ENCODE measurements at places on chromosomes 2 and 18. TPM values are rescaled to one million over a fixed set of nuclear protein-coding genes. Genes with fewer than 3 reads are reported as not detected.

The ANKRD30B gene
- total RNA-seq, result not detected

The NAT8 gene
- not detected for total RNA-seq

The PSMA8 gene
- total RNA-seq, result not detected

The PPIL3 gene
- total RNA-seq, result 25.9 TPM

The BIRC6 gene
- 27.9 TPM for total RNA-seq

The TEKT4 gene
- total RNA-seq, result not detected

The AGXT gene
- not detected for total RNA-seq

The VWA3B gene
- total RNA-seq, result not detected

The HTRA2 gene
- 42.6 TPM for total RNA-seq

The BMP10 gene
- total RNA-seq, result not detected

The C2orf78 gene
- total RNA-seq, result not detected

The SERPINB12 gene
- total RNA-seq, result not detected

The PLB1 gene
- total RNA-seq, result 2.6 TPM

The PROM2 gene
- total RNA-seq, result 0.01 TPM

The DTNA gene
- total RNA-seq, result 0.31 TPM

The ERBB4 gene
- total RNA-seq, result not detected

The LYG2 gene
- 0.18 TPM for total RNA-seq

The NYAP2 gene
- not detected for total RNA-seq

The TMEM169 gene
- total RNA-seq, result 0.38 TPM

The ADGRF3 gene
- 0.29 TPM for total RNA-seq

The PLGLB2 gene
- total RNA-seq, result 0.16 TPM

The SPC25 gene
- 22.0 TPM for total RNA-seq

The ACVR1 gene
- 21.2 TPM for total RNA-seq

The ATP6V1B1 gene
- total RNA-seq, result 3.6 TPM

The RFTN2 gene
- not detected for total RNA-seq

The SGPP2 gene
- total RNA-seq, result 0.56 TPM

The GALNT14 gene
- 44.6 TPM for total RNA-seq

The ANKRD29 gene
- 18.1 TPM for total RNA-seq

The CPO gene
- not detected for total RNA-seq

The IL18RAP gene
- 0.07 TPM for total RNA-seq

The VAMP8 gene
- total RNA-seq, result 16.7 TPM

The CYRIA gene
- 0.30 TPM for total RNA-seq

The IL1R1 gene
- 35.7 TPM for total RNA-seq

The SCYGR4 gene
- not detected for total RNA-seq

The DPYSL5 gene
- total RNA-seq, result 5.2 TPM

The GKN2 gene
- 1.9 TPM for total RNA-seq

The REG1B gene
- total RNA-seq, result not detected

The SLC9A2 gene
- total RNA-seq, result 3.0 TPM

The CPSF3 gene
- total RNA-seq, result 46.6 TPM

Measured in A549 treated with Hydrocortisone at 1 μM for 4 hours (cell line).